ENCODE measurements at places on chromosomes 7 and 10. TPM values are rescaled to one million over a fixed set of nuclear protein-coding genes. Genes with fewer than 3 reads are reported as not detected.

The PDE1C gene
- 1.3 TPM for total RNA-seq

The NOS3 gene
- total RNA-seq = 5.1 TPM

DNA sequence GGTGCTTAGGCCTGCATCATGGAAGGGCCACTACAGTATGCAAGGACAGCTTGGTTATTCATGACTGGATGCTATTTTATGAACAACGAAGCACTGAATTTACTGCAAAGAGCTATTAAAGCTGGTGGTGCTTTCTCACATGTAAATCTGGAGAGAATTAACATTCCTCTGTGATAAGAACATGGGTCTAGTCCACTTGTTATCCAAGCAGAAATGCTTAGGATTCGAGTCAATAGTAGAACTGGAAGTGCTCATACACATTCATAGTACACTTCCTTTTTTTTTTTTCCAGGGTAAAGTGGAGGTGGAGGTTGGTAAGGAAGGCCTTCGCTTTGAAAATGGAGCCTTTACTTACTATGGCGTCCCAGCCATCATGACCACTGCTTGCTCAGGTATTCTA, 35.0 kb downstream of the CNNM1 start:
- H3K27me3 ChIP-seq = no peaks in the 10 kb centered on the region
- no peak overlapping the region for H3K4me3 ChIP-seq
- H3K36me3 ChIP-seq = no peaks in the 10 kb centered on the region
- no peak for DNase-seq
- H3K27ac ChIP-seq = no peak overlapping the region

DNA sequence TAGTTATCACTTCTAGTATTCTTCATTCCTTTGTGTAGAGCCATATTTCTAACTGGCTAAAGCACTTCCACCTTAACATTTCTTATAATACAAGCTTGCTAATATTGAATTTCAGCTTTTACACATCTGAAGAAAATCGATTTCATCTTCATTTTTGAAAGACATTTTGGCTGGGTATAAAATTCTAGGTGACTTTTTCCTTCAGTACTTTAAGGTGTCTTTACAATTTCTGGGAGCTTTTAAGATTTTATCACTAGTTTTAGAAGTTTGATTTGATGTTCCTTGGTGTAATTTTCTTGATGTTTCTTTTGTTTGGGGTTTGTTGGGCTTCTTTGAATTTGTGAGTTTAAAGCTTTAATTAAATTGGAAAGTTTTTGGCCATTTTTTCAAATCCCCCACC, 38.5 kb upstream of the TMEM168 start:
- peaks cover 6% of the 10 kb centered on the region for H3K36me3 ChIP-seq
- H3K27me3 ChIP-seq = no peaks in the 10 kb centered on the region
- no peak for DNase-seq
- H3K4me3 ChIP-seq = no peak overlapping the region
- no peaks in the 10 kb centered on the region for H3K4me1 ChIP-seq
- H3K27ac ChIP-seq = no peak overlapping the region

DNA sequence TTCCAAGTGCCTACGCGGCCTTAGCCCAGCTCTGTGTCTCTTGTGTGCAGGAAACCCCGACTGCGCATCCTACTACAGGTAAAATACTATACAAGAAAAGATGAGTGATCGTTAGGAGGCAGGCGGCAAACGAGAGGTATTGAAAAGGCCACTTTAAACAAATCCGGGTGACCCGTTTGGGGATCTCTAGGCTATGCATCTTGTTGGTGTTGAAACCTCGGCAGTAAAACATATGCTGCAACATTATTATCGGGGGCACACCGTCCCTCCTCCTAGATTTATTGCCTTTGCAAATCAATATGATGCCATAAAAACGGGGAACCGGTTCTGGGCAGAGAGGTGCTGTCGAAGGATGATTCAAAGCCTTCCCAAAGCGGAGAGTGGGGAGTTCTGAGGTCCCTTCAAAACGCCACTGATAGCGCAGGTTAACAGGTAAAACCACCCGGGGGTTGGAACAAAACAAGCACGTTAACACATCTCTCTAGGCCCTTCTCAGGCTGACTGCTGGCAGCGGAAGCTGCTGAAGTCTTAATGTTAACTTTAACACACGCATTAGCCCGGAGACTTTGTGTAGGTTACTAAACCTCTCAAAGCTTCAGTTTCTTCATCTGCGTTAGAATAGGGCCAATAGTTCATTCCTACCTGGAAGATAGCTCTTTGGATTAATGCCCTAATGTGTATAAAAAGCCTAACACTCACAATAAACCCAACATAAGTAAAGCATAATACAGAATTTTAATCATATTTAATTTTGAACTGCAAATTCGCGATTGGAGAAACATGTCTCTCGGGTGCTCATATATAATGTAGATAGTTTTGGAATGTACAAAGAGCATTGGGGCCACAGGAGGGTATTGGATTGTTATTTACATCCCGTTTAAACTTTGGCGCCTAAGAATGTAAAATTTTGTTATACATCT, 2.6 kb upstream of the TBX20 start:
- H3K4me3 ChIP-seq = no peak overlapping the region
- H3K36me3 ChIP-seq = no peaks in the 10 kb centered on the region
- peaks cover 12% of the 10 kb centered on the region for H3K27me3 ChIP-seq
- H3K27ac ChIP-seq = no peak overlapping the region
- DNase-seq = no peak

DNA sequence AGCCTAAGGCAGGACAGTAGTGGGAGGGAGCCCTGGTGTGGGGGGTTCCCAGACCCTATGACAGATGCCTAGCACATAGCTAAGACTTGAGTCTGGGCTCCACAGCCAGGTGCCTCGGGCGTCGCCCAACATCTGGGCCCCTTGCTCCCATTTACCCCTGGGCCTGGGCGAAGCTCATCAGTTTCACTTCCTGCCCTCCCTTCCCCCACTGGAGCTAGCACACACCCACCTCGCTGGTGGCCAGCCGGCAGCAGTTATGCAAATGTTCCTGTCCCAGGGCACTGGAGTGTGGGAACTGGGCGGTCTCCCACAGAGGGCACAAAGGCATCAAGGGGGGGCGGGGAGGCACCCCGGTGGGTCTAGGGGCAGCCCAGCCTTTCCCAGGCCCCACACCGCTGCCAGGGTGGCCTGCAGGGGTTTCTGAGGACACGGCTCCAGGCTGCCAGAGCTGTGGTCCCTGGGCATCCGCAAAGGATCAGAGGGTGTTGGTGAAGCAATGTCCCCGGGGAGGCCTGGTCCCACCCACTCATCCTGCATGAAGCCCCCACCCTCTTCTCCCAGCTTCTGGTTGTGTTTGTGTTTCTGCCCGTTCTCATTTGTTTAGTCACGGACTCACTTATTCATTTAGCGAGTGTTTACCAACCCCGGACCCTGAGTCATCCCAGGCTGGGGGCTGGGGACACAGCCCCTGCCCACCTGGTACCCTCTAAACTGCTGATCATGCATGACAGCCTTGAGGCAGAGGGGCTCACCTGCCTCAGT, 20.4 kb downstream of the SH2B2 start:
- no peak overlapping the region for H3K27ac ChIP-seq
- no peak overlapping the region for H3K4me3 ChIP-seq
- H3K27me3 ChIP-seq = no peaks in the 10 kb centered on the region
- H3K4me1 ChIP-seq = no peaks in the 10 kb centered on the region
- DNase-seq = peak; percentile 60

Measured in pancreas (tissue), 10 donors.